ENCODE measurements at places on chromosomes 4 and X. TPM values are rescaled to one million over a fixed set of nuclear protein-coding genes. Genes with fewer than 3 reads are reported as not detected.

Gene CYSLTR1
- polyA plus RNA-seq, result 35.8 TPM

GRCh38 chr4:149604827-149605226 is 210.8 kb downstream of the IQCM start:
- DNase-seq, result no peak

DNA sequence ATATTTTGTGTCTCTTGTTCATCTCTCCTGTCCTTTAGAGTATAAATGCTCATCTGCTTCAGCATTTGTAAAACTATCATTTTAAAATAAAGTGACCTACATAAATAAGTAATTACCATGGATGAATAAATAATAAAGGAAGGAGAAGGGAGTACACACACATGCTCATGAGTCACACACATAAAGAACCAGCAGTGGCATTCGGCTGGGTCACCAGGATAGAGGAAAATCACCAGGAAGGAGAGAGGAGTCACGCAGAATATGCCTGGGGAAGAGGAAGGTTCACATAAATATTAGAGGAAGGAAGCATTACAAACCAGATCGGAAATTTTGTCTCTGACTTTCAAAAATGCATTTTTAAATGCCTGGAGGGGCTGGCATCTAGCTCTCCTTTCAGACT is 38.5 kb upstream of the MED14 start:
- no peak for DNase-seq

DNA sequence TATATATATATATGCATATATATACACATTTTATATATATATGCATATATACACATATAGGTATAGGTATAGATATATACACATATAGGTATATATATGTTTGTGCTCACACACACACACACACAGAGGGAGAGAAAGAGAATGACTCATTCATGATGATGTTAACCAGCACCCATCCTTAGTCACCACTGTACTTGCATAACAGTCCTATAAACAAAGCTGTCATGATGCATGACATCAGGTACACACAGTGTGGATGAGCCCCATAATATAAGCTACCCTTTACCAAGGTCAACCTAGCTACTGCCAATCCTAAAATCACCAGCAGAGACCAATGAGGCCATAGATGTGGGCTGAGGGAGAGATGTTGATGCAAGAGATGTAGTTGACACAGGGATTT is 1408.0 kb downstream of the RAPGEF2 start:
- no peak for DNase-seq

- DNase-seq, result no peak
These were observed 11.4 kb downstream of the RNF175 start for GRCh38 chr4:153748378-153748777.

GRCh38 chr4:94338681-94339351 is 3.8 kb downstream of the HPGDS start:
- no peak for DNase-seq

DNA sequence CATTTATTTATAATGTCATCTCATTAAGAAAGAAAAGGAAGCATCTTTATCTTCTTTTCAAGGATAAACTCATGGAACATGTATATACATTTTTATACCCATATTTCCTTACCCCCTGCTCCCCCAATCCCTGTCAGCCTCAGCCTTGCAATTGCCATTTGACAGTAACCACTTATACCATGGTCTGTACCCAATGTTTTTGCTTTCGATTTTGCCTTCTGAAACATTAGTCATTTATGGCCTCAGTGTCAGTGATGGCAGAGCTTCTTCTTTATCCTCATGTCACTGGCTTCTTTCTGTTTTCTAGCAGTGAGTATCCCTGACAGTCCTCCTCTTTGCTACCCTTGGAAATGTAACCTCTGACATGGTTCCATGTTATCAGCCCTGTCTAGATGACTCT is 228.4 kb downstream of the SPRY1 start:
- DNase-seq, result no peak

All from naive thymus-derived CD4-positive, alpha-beta T cell (primary cell).